ENCODE measurements at places on chromosomes 2 and 18.

DNA sequence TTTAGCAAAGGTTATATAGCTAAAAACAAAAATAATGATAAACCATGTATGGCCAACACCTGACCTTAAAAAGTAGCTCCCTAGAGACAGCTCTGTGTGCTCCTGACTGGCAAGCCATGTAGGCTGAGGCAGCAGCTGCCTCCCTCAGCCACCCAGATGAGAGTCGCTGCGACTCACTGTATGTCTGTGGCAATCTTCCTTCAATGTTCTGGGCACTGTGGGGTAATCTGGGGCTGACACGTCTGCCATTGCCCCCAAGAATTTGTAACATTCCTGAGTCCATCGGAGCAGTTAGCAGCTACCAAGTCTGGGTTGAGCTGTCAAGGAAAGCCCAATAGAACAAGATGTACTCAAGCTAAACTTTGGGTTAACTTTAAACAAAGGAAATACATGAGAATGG, 106.4 kb upstream of the DAPL1 start:
- DNase-seq: no peak

DNA sequence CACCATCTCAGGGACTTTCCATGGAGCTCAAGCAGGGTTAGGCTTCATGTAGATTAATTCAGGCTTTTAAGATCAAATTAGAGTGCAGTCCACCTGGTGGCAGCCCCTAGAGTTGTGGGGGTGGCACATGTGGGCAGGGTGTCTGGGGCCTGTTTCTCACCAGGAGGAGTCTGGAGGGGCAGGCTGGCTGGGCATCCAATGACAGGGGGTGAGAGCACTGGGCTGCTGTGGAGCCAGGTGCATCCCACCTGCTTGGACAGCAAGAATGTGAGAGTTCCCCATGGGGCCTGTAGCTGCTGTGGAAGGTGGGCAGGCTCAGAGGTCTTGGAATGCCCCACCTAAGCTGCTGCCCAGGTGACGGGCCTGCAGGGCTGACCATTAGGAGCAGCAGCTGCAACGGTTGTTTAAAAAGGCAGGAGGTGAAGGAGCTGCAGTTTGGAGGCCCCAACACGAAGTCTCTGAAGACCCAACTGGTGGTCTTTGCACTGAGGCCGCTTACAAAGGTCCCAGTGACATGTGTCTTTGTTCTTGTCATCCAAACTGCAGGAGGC, 686.3 kb upstream of the HS6ST1 start:
- no peak for DNase-seq

GRCh38 chr18:59546188-59546587, 151.0 kb downstream of the CCBE1 start:
- no peak for DNase-seq

GRCh38 chr18:64695851-64696553, 547.1 kb upstream of the LINC00305 start:
- DNase-seq: no peak

GRCh38 chr2:12096051-12096787, 349.8 kb downstream of the LPIN1 start:
- DNase-seq: no peak

GRCh38 chr2:9308186-9308955, 101.8 kb downstream of the ASAP2 start:
- DNase-seq: no peak

- DNase-seq: no peak
Observed at GRCh38 chr18:9995631-9996030, 81.8 kb downstream of the VAPA start.

DNA sequence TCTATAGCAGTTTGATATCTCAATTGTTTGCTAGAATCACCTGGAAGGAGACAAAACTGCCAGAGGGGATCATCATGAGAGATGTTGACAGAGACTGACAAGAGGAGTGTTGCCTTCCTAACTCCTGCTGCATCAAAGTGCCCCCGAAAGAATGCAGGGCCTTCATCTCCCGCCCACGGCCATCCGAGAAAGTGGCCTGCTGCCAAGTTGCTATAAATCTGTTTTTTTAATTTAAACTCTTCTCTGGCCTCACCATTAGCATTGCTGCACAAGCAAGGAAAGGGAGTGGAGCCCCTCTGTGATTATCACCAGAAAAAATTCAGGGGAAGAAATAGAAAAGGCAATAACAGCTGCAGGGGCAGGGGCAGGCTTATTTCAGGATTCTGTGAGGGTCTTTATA, 238.1 kb upstream of the EPHA4 start:
- DNase-seq: no peak

DNA sequence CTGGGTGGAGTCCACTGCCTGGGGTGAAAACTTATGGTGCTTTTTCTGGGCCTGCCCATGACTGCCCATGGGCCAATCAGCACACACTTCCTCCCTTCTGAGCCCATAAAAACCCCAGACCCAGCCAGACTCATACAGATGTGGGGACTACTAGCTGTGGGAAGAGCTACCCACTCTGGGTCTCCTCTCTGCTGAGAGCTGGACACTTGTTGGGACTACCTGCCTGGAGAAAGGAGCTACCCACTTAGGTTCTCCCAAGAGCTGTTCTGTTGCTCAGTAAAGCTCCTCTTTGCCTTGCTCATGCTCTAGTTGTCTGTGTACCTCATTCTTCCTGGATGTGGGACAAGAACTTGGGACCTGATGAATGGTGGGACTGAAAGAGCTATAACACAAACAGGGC, 119.6 kb upstream of the SLC38A11 start:
- no peak for DNase-seq

DNA sequence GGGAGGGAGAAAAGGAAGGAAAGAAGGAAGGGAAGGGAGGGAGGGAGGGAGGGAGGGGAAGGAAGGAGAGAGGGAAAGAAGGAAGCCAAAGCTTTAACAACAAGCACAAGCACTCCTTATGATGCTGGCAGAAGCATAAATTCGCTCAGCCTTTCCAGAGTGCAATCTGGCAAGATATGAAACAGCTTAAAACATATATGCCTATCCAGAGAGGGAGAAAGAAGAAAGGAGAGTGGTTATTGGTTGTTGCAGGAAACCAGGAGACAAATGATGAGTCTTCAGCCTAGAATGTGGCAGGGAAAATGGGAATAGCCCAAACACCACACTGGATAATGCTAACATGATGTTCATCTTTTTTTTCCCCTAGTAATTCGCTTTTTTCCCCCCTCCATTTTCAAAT, 64.0 kb downstream of the STPG4 start:
- DNase-seq: no peak

- DNase-seq: no peak
Observed at GRCh38 chr2:128734521-128735295, 416.0 kb upstream of the HS6ST1 start.

GRCh38 chr2:43018179-43019024, 208.0 kb downstream of the ZFP36L2 start:
- DNase-seq: no peak

DNA sequence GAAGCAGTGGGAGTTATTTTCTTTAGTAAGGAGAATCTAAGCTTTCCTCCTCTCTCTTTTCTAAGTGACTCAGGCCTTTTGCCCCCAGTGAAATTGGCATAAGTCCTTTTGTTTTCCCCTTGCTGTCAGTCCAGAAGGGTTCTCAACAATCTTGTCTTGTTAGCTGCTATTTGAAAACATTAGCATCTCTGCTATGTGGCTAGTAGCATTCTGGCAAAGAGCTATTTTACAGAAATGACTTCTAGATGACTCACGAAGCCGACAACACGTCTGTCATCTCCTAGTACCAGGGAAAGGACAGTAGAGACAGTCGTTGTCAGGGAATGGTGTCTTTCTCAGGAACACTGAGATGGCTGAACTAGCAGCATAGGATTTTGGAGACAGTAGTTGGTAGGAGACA, 14.7 kb downstream of the SMARCAL1 start:
- DNase-seq: no peak

- DNase-seq: no peak
Observed at GRCh38 chr2:205640716-205641115, 41.6 kb upstream of the NRP2 start.

- DNase-seq: no peak
Observed at GRCh38 chr2:168353251-168353650, 102.8 kb upstream of the CERS6 start.

DNA sequence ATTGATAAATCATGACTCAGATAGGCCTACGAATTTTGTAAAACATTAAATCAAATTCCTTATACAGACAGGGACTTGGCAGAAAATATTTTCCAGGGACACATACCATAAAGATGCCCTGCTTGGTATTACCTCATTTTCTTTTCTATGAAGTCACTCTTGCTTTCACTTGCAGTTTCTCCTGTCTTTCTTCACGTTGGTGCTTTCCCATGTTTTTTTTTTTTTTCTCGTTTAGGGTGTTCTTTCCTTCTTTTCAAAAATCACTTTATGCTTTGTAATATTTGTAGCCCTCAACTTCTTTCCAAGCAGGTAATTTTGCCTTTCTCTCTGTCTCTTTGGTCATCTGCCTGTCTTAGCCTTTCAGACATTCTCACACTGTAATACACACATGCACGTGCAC, 40.7 kb downstream of the CDC42EP3 start:
- no peak for DNase-seq

DNA sequence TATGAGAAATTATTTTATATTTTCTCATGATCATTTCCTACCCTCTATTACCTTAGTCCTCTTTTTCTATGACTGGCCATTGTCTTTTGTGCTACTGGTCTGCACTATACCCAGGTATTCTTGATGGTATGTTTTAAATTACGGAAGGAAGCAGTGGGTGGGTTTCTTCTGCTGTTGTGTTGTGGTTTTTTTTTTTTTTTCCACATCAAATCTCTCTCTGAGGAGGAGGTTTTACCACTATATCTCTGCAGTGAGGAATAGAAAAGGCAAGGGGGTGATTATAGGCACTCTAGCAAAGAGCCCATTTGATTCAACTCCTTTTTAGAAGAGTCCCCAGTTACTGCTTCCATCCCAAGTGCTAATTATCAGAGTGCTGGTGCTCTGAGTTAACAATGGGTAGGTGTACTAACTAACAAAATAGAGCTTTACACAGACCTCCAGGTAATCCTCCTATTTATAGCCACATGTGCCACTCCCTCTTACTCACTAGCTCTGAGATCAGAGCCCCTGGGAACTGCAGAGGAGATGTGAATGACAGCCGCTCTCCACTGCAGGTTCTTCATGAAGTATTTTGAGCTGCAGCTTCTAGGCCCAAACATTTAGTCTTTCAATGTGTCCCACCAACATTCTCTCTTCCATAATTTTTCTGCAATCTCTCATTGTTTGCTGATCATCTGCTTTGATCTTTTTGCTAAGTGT, 301.6 kb upstream of the GULP1 start:
- DNase-seq: no peak

- no peak for DNase-seq
Observed at GRCh38 chr2:191318729-191319078, 73.5 kb downstream of the MYO1B start.

DNA sequence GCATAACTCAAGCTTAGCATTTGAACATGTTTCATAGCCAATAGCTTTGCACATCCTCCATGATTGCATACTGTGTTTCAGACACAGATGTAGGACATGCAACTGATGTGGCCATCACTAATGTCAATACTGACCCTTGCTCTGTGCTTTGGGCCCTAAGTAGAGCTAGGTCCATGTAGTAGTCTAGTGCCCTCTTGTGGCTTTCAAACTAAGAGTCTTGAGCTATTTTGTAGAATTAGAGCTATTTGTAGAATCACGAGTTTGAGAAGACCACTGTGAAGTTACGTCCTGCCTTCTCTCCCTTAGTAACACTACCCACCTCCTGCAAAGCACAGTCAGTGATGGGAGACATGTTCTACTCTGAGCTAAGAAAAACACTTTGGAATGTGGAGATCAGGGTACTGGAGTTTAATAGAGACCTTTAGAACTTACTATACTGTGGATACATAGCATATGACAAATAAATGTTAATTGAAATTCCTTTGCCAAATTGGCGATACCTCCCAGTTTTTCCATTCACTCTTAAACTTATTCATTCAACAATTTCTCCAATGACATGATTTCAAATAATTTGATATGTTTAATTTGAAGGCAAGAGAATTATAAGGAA, 306.5 kb upstream of the TNP1 start:
- DNase-seq: no peak
